ENCODE measurements at places on chromosomes 11 and 22.

DNA sequence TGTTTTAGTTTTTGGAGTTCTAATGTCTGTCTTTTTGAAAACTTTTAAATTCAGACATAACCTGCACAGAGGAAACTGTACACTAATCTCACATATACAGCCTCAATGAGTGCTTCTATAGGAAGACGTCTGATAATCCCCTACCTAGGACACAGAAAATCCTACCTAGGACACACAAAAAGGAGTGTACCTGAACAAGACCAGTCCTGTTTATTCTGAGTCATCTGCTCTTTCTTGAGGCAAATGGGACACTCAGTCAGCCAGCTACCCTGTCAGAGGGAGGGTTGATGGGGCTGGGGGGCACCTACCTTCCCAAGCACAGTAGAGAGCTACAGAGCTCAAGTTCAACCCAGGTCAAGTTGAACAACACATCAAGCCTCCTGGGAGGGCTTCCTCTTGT lies 346.6 kb upstream of the NCAM1 start:
- DNase-seq: no peak

- DNase-seq: no peak
Measured at GRCh38 chr11:2482204-2482603, 37.4 kb downstream of the KCNQ1 start.

GRCh38 chr11:6505577-6506240 lies 8.6 kb downstream of the DNHD1 start:
- peak; percentile 37 for DNase-seq

GRCh38 chr22:19179497-19180048 lies 1.0 kb upstream of the SLC25A1 start:
- peak; percentile 68 for DNase-seq

GRCh38 chr22:32535531-32536190 lies 61.0 kb downstream of the FBXO7 start:
- no peak for DNase-seq

DNA sequence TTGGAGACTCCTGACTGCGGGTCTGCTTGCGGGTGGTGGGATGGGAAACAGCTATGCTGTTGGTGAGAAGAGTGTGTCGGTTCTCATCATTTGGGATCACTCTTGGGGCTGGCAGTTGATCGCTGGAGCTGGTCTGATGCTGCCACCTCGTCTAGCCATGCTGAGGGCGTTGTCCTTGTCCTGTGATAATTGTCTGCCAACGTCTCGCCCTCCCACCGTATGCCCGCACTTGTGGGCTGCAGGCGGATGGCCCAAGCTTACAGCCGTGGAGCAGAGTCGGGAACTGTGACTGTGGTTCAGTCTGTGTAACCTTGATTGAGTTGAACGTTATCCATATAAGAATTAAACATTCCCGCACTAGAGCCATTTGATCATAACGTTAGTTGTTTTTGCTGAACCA lies 204.4 kb downstream of the TBC1D22A start:
- DNase-seq: no peak

- no peak for DNase-seq
Measured at GRCh38 chr11:108592591-108593213, 866 bp downstream of the EXPH5 start.

GRCh38 chr22:36182857-36183256 lies 18.8 kb downstream of the APOL4 start:
- no peak for DNase-seq

GRCh38 chr11:61855939-61856680 lies 28.0 kb downstream of the FADS2 start:
- DNase-seq: peak; percentile 5

GRCh38 chr11:130825561-130825960 lies 90.7 kb downstream of the SNX19 start:
- DNase-seq: no peak

- DNase-seq: peak; percentile 76
Measured at GRCh38 chr11:117669062-117669461, 128.0 kb downstream of the DSCAML1 start.

- no peak for DNase-seq
Measured at GRCh38 chr11:34316347-34317035, 41.3 kb downstream of the ABTB2 start.

DNA sequence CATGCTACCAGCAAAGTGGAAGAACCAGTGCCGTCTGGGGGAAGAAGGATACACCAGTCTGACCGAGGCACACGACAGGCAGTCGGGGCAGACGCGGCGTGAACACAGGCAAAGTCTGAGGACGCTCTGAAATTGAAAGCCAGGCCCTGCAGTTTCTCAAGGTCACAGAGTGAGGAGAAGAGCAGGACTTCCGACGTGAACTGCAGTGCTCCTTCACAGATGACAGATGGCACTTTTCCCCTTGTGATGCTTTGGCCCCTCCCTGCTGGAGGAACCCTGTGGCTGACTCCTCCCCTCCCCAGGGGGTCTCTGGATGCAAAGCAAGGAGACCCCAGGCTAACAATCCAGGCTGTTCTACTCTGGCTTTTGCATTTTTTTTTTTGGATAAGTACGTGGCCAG lies 19.6 kb upstream of the JAM3 start:
- no peak for DNase-seq

- no peak for DNase-seq
Measured at GRCh38 chr11:31625868-31626267, 116.3 kb downstream of the ELP4 start.

GRCh38 chr22:29359469-29359868 lies 28.9 kb downstream of the AP1B1 start:
- no peak for DNase-seq
